ENCODE measurements at places on chromosomes 13 and 19.
A peak's percentile ranks its signal among the peaks of the same experiment; 100 is the strongest.

GRCh38 chr19:55539090-55539984 is 2.4 kb upstream of the SBK2 start:
- no peak for DNase-seq

- no peak for DNase-seq
Measured at GRCh38 chr19:13557756-13558398, 51.6 kb upstream of the CACNA1A start.

DNA sequence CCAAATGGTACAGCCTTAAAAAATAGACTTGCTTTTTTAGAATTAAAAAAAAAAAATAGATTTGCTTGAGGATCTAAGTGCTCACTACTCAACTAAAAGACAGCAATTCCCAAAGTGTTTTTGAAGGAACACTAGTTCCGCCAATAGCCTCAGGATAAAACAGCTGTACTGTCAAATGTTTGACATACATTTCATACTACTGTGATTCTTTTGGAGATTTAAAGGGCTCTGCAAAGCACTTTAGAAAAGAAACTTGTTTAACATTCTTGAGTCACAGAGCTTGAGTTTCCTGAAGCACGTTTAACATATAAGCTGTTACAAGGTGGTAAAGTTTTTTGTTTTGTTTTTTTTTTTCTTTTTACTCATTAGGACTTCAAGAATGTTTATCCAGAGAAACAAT is 23.1 kb upstream of the KLF5 start:
- no peak for DNase-seq

- no peak for DNase-seq
Measured at GRCh38 chr19:39142630-39143029, 17.0 kb downstream of the PAK4 start.

DNA sequence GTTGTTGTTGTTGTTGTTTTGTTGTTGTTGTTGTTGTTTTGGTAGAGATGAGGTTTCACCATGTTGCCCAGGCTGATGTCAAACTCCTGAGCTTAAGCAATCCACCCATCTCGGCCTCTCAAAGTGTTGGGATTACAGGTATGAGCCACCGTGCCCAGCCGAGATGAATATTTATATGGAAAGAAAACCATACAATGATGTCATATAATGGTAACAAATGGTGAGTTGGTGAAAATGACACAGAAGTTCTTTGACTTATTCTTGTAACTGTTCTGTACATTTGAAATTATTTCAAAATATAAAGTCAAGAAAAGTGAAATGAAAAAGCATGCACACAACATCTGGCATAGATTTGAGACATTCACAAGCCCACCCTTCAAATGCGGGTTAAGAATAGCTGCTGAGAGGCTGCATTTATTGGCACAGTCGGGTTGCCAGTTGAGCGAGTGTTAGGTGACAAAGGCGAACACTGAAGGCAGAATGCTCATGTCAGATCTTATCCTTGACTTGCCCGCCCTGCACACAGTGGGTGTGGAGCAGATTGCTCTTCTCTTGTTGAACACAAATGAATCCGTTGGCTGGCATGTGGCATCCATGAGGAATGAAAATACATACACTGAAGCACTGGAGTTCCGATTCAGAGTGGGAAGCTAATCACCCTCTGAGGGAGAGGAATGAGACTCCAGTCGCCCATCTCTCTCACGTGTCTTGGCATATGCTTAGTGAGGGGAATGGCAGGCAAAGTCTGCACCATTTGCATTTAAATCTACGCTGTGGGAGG is 15.8 kb upstream of the UBE2S start:
- DNase-seq, result no peak

- peak; percentile 39 for DNase-seq
Measured at GRCh38 chr13:78881751-78882150, 222.8 kb upstream of the OBI1 start.

Measured in SK-N-SH (cell line).